ENCODE measurements at places on chromosomes 11 and 22.

DNA sequence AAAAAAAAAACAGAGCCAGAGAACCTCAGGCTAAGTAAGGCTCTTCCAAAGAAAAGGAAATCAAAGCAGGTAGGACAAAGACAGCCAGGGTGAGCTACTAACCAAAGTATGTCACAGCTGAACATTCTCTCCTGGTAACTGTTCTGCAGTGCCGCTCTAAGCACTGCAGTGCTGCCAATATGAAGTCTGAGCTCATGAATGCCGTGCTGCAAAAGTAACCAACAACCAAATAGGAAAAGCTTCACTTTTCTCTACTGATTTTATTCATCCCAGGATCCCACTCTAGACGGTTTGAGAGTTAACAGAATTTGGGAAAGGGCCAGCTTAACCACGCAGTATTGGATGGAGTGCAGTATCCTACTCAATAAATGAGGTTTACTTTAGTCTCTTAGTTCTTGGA lies 3.5 kb downstream of the SIK3 start:
- DNase-seq = no peak

- DNase-seq = no peak
Observed at GRCh38 chr11:35721651-35722282, 59.2 kb downstream of the TRIM44 start.

- DNase-seq = no peak
Observed at GRCh38 chr11:69773626-69774353, 1.4 kb downstream of the FGF4 start.

DNA sequence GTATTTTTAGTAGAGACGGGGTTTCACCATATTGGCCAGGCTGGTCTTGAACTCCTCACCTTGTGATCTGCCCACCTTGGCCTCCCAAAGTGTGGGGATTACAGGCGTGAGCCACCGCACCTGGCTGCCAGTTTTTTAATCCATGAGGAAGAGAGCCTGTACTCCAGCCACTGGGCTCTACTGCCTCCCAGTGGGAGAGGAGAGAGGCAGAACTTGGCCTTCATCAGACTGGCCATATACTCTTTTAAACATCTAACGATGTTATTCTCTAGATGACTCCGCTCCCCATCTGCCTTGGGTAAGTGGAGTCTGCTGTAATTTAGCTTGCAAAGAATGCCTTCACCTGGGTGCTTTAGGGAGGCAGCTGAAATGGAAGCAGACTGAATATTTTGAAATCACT lies 34.6 kb downstream of the SLC6A5 start:
- no peak for DNase-seq

GRCh38 chr11:33912405-33913361 lies 20.8 kb upstream of the LMO2 start:
- DNase-seq = no peak
